H7 (cell line): ENCODE measurements at places on chromosomes 11 and 22. TPM values are rescaled to one million over a fixed set of nuclear protein-coding genes. Genes with fewer than 3 reads are reported as not detected.
A peak's percentile ranks its signal among the peaks of the same experiment; 100 is the strongest.

Gene SIRT3
- total RNA-seq = 10.7 and 12.3 TPM in 2 replicates

Gene SULT4A1
- 6.3 and 9.8 TPM in 2 replicates for total RNA-seq

Gene RAPSN
- 0.33 and 0.42 TPM in 2 replicates for total RNA-seq

- DNase-seq = peak; percentile 47
Measured at GRCh38 chr11:94151903-94152677, 23.4 kb downstream of the PANX1 start.

- DNase-seq = no peak
Measured at GRCh38 chr22:26597026-26597425, 7.1 kb upstream of the TPST2 start.

- no peak for DNase-seq
Measured at GRCh38 chr11:18151581-18151980, 19.2 kb downstream of the MRGPRX3 start.

DNA sequence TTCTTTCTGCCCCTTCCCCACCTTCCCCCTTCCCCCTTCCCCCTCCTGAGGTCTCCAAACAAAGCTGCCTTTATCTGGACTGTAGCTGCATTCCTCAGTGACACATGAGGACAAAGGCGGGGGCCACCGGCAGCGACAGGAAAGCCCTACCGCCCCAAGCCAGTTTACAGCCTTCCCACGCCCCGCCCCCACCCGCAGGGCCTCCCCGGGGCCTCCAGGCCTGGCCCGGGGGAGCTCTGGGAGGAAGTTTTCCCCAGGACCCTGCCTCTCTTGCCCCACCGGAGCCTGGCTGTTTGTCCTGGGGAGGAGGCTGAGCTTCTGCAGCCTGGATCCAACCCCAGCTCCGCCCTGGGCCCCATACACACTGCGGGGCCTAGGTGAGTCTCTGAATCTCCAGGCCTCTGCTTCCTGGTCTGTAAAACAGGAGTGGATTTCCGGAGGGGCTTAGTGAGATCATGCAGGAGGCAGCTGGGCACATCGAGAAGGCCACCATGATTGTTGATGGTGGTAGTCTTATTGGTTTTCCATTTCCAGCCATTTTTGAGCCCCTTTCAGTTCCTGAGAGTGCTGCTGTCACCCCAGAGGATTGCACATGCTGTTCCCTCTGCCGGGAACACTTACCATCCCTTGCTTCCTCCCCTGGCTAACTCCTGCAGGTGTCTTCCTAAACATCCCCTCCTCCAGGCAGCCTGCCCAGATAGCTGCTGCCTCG is 130.7 kb downstream of the MN1 start:
- DNase-seq = peak; percentile 91
